ENCODE measurements at places on chromosomes 4 and X.

DNA sequence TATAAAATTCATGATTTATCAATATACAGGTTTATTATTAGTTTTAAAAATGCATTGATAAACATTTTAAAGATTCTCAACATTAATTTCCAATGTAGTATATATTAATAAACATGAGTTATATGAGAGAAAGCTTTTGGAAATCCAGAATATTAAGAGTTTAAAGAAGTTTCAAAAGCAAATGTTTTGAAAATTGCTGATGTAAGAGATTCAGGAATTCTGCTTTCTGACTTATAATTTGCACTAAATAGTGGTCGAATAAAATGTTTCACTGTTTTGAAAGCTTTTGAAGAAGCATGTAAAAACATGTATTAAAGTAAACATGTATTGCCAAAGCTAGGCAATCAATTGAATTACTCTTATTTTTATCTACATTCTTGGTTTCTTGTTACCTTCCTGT lies 151.2 kb upstream of the CXorf51B start:
- DNase-seq, result no peak

DNA sequence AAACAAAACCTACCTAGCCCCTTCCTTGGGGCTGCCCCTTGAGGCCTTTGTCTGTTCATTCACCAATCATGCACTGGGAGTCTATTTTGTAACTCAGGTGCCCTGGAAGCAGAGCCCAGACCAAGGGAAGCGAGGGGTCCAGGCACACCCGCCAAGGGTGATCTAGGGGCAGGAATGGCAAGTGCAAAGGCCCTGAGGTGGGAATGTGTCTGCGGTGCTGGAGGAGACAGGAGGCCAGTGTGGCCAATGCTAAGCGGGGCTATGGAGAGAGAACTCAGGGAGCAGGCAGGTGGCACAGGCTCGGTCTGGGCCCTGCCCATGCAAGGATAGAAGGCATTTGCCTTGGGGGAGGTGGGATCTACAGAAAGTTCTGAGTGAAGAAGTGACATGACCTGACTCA lies 3.5 kb upstream of the SH3BP2 start:
- no peak for DNase-seq

DNA sequence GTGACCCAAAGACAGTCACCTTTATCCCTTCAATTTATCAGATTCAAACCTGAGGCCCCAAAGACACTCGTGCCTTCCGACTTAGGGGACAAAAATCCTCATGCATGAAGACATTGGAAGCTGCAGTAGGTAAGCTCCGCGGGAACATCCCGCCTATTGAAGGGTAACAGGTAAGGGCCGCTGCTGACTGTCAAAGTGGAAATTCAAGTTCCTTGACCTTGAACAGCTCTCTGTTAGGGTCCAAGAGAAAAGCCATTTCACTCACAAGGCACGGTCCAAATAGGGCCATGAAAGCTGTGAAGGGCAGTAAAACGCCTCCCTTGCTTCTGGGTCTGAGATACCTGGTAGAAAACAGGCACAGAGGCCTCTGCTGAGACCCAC lies 34.2 kb downstream of the CCDC149 start:
- DNase-seq, result no peak

DNA sequence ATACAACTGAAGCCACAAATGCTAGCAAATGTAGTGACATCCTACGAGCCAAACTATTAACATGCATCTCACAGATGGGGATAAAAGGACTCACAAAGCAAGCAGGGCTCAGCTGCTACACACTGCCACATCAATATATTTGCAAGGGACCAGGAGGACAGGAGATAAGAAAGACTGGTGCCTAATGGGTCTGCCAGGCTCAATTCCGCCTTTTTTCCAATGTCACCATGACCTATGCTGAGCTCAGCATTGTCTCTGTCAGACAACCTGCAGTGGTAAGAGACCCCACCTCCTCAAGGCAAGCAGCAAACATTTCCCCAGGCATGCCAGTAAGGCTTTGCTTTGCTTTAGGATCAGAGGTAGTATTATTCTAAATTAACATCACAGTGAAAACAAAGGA lies 435 bp downstream of the DCX start:
- peak; percentile 33 for DNase-seq

GRCh38 chrX:30653415-30654131 lies at the start of gene GK:
Gene GK, plus strand, starts transcription at chrX:30653423. Its CDS starts 115 bp downstream, at chrX:30653538.
- DNase-seq, result no peak

- no peak for DNase-seq
Observed at GRCh38 chr4:16171831-16172230, 54.4 kb downstream of the TAPT1 start.

DNA sequence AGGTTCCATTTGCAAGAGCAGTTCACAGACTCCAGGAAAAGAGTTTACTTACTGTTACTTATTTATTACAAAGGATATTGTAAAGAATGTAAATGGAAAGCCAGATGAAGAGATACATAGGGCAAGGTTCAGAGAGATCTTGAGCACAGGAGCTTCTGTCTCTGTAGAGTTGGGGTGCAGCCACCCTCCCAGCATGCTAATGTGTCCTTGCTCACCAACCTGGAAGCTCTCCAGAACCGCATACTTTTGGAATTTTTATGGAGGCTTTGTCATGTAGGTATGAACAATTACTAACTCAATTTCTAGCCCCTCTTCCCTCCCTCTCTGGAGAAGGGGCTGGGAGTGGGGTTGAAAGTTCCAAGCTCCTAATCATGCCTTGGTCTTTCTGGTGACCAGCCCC lies 857.2 kb downstream of the RPA4 start:
- no peak for DNase-seq

DNA sequence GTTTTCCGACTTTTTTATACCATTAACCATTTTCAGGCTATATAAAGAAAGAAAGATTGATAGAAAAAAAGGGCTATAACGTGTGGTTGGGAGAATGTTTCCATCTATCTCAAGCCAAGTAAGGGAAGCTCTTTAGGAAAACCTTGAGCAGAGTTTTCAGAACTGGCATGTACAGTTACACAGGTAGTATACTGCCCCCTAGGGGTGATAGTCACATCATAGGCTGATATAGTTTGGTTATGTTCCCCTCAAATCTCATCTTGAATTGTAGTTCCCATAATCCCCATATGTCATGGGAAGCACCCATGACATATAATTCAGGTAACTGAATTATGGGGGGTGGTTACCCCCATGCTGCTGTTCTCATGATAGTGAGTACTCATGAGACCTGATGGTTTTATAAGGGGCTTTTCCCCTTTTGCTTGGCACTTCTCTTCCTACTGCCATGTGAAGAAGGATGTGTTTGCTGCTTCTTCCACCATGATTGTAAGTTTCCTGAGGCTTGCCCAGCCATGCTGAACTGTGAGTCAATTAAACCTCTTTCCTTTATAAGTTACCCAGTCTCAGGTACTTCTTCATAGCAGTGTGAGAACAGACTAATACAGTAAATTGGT lies 186.8 kb downstream of the TMA16 start:
- DNase-seq, result no peak

- DNase-seq, result no peak
Observed at GRCh38 chr4:109601336-109601735, 41.3 kb downstream of the MCUB start.

DNA sequence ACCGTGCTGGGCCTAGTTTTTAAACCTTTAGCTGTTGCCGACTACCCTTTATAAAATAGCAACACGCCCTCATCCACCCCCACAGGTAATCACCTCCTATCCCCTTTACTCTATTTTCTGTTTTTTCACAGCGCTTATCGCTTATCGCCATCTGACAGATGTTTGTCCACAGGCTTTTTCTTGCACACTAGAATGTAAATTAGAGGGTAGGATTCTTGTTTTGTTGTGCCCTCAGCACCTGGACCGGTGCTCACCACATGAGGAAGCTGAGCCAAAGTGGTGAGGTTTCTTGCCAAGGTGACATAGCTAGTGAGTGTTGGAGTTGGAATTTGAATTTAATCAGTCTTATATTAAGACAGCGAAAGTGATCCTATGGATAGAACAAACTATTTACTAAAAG lies 2.9 kb upstream of the RBBP7 start:
- no peak for DNase-seq

- DNase-seq, result no peak
Observed at GRCh38 chr4:8228319-8229250, 29.5 kb downstream of the SH3TC1 start.

- no peak for DNase-seq
Observed at GRCh38 chr4:178086320-178086719, 644.1 kb upstream of the AGA start.

DNA sequence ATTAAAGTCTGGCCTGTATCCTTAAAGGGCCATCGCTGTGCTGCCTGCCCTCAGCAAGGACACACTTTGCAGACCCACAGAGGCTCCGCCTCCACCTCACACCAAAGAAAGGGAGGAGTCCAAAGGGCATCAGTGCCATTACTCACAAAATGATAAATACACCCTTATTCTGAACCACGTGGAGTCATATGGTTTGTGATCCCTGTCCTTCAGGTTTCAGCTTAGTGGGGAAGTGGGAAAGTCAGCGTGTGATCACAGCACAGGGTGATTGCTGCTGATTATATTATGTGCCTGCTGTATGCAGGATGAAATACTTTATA lies 35.9 kb upstream of the MSANTD1 start:
- no peak for DNase-seq

DNA sequence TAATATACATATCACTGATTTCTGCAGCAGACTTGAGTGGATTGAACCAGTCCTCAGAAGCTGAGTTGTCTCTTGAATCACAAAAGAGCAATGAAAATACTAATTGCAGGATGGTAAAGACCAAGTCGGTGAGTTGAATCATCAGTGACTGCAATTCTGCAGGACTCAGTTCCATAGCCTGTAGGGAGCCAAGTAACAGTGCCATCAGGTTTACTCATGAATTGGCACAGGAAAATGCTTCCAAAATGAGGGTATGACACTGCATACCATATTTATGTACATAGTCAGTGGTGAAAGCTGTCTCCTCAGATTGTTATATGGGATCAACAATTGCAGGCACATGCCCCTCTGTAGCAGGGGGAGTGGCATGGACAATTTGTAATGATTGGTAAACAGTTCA lies 192.8 kb downstream of the CCNG2 start:
- no peak for DNase-seq

DNA sequence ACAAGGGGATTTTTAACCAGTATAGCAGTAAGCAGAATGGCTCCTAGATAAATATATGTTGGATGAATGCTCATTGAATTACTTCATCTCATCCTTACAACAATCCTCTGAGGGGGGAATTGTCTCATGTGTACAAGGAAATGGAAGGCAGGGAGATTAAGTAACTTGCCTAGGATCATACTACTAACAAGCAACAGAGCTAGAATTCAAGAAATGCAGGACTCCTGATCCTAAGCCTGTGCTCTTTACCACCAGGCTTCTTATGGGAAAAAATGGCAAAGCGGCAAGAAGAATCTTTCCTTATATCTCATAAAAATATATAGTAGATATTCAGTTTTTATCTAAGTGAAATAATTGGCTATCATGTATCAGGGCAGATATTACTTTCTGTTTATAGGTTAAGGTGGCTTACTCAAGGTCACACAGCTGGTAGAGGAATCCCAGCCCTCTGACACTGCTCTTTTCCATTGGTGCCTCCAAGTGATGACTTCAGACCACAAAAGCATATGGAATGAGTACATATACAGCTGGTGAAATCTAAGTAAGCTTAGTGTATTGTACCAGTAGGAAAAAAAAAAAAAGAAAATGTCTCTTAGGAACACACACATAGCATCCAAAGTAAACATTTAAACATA lies 2.1 kb downstream of the ABHD18 start:
- no peak for DNase-seq

GRCh38 chr4:68951078-68951805 lies at the start of gene UGT2A3:
Gene UGT2A3, minus strand, starts transcription at chr4:68951804. Its CDS starts 44 bp downstream, at chr4:68951760.
- DNase-seq, result no peak

- no peak for DNase-seq
Observed at GRCh38 chrX:17078031-17078720, 131.7 kb downstream of the REPS2 start.

Measured in NCI-H524 treated with DMSO at 0.1 percent for 48 hours (cell line).